ENCODE measurements at places on chromosomes 5 and 9.

DNA sequence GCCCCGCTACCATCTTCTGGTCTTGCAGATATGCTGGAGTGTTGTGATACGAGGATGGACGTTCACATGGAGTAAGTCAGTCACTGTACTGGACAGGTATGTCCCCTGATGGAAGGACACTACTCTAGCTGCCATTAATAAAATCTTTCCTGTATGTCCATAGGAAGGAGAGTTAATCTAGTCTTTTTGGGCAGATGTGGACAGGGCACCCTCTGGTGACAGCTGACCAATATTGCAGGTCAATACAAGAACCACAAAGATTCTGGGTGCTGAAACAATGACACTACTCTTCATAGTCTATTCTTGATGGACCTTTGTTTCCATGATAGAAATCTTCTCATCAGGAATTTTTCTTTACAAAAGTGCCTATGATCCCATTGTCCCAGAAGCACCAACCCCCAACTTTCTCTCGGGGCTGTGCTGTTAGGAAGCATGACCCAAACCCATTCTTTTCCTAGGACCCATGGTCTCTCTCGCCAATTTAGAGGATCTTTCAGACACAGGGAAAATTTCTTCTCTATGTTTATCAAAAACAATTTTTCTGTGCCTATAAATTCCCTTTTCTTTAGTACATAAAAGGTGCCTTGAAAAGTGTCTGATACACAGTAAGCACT, 376.9 kb downstream of the DTWD2 start:
- DNase-seq: no peak

- DNase-seq: no peak
Measured at GRCh38 chr9:70534471-70534870, 120.0 kb upstream of the KLF9 start.

- DNase-seq: peak; percentile 46
Measured at GRCh38 chr5:5497152-5497788, 74.8 kb downstream of the ICE1 start.

DNA sequence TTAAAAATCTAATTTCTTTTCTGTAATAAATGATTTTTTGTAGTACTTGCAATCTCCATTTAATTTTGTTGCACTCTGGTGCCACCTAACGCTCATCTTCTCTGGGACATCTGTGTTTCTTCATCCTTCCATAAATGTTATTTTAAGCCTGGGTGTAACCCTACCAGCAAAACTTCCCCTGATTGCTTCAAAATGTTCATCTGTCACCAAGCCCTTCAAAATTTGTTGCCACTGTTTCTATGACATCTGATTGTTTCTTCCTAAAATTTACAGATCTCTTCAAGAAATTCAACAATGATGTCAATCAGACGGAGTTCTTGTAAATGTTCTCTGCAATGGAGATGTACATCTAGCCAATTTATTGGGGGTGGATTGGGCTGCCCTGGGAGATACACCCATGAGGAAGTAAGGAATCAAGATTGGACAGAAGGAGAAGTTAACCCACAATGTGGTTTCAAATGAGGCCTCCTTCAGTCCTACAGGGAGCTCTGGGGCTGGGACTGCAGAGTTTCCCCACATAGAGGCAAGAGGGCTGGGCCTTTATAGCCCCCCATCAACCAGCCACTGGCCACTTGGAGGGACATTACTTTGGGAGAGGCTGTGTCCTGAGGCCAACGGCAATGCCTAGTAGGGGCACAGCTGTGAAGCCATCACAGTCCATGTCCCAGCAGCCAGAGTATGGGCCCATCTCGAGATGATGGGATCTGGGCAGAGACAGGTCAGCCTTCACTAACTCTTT, 23.3 kb downstream of the MCTP1 start:
- DNase-seq: peak; percentile 86

GRCh38 chr5:62375627-62376026, 28.1 kb downstream of the DIMT1 start:
- DNase-seq: no peak
